ENCODE measurements at places on chromosomes 6 and 20. TPM values are rescaled to one million over a fixed set of nuclear protein-coding genes. Genes with fewer than 3 reads are reported as not detected.

DNA sequence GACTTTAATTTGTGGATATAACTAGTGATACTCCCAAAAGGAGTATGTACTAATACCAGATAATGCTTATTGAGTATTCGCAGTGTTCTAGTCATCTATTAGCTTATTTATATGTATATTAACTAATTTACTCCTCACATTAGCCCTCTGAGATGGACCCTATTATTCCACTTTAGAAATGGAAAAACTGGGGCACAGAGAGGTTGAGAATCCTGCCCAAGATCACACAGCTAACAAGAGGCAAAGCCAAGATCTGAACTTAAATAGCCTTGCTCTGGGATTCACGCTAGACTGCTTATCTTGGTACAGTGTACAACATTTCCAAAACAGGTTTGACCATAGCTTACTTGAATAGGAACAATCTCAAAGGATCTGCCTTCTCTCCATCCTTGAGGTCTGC, 8.5 kb upstream of the SPO11 start:
- no peak for DNase-seq

DNA sequence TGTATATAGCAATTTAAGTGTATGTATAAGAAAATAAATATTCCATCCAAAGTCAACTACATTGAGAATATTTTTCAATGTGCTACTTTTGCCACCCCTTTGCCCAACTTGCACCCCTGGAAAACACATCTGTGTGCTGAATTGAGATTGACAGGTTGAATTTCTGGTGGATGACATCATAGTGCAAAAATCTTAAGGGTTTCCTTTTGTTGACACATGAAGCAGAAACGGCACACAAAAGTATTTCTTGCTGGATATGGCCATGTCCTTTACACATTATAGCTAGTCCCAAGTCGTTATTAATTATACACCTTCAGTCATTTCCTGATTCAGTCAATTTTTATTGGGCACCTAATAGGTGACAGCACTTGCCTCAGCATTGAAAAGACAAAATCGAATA, 188.7 kb upstream of the FBXL4 start:
- DNase-seq = no peak

DNA sequence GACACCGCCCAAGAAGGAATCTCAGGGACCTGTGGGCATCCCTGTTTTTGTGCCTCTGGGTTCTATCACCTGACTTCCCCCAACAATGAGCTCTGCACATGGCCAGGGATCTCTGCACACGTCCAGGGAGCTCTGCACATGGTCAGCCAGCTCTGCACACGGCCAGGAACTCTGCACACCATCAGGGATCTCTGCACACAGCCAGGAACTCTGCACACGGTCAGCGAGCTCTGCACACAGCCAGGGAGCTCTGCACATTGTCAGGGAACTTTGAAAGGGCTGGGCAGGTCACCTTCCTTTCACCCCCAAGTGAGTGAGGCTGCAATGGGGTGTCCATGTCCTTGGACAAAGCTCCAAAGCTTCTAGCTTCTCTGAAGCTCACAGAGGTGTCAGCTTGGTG, 5.2 kb upstream of the SLCO4A1 start:
- DNase-seq = no peak

GRCh38 chr6:45795678-45796077, 220.0 kb downstream of the CLIC5 start:
- no peak for DNase-seq

- no peak for DNase-seq
Measured at GRCh38 chr6:36758516-36759147, 61.0 kb downstream of the RAB44 start.

DNA sequence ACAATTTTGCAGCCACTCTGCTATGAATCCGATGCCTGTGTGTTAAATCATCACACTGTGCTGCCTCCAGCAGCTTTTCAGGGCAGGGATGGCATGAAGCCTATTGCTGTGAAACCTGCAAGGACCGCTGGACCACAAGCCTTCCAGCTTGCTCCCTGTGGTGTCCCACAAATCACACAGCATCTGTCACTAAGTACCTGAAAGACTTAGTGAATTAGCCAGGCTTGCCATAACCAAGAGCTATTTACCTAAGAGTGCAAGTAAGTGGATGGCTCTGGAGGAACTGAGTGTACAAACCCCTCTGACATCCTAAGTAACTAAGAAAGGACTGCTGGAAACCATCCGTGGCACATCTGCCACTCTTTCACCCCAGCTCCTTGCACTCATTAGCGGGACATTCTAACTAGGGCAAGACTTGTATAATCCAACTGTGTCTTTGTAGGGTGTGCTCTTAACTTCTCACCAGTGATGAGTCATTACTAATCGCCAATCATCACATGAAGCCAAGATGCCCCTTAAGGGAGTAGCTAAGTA, 34.7 kb downstream of the FOXQ1 start:
- no peak for DNase-seq

DNA sequence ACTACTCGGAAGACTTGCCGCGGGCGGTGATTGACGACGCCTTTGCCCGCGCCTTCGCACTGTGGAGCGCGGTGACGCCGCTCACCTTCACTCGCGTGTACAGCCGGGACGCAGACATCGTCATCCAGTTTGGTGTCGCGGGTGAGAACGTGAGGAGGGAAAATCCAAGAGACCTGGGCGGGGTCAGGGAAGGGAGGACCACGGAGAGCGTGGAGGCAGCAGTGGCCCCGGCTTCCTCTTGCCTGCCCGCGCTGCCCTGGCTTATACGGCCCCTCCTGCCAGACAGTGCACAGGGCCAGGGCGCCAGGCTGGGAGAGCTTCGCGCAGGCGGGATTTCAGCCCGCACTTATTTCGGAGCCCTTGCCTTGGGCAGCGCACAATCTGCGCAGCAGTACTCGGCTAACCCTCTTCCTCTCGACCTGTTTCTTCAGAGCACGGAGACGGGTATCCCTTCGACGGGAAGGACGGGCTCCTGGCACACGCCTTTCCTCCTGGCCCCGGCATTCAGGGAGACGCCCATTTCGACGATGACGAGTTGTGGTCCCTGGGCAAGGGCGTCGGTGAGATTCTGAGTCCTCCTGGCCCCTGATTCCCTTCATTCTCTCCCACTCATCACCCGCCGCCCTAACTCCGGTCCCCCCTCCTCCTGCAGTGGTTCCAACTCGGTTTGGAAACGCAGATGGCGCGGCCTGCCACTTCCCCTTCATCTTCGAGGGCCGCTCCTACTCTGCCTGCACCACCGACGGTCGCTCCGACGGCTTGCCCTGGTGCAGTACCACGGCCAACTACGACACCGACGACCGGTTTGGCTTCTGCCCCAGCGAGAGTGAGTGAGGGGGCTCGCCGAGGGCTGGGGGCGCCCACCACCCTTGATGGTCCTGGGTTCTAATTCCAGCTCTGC, 2.0 kb downstream of the MMP9 start:
- no peak for DNase-seq

DNA sequence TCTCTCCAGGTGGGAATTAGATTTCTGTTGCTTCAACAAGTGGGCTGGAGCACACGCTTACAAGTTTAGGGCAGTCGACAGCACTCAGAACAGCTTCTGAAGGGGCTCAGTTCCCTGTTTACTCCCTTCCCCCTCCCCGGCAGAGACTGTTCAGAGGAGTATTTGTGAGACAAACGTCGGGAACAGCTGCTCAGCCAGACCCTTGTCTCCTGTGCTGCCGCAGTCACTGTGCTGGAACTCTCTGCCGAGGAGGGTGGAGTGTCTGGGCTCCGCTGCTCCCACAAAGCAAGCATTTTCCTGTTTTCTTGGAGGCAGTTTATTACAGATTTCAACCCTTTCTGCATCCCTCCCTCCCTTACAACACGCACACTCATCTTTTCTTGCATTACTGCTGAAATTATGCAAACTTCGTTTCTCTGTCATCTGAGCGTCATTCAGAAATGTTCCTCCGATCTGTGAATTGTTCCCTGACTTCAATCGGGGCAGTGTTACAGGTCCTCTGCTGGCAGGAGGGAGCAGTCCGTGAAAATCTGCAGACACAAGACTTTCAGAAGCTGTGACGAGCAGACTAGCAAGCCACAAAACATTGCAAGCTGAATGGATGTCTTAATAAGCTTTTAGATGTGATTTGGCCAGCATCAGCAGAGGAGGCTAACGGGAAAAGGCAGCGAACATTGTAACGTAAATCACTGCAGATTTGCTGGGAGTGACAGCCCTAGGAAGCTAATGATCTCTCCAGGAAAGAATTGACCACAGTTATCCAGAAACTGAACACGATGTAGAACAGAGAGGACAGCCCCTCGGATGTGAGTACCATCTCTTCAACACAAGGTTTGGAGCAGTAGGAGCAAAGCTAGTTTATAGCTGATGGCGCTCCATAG, 76.2 kb downstream of the LYRM2 start:
- DNase-seq = no peak

- no peak for DNase-seq
Measured at GRCh38 chr6:119738425-119738824, 388.9 kb upstream of the MAN1A1 start.

NR2E1 gene
- not detected for total RNA-seq

GRM1 gene
- total RNA-seq = 0.45 TPM

PXDC1 gene
- total RNA-seq = 48.3 TPM

FAM83B gene
- not detected for total RNA-seq

OTOR gene
- total RNA-seq = not detected

FAM162B gene
- total RNA-seq = 8.9 TPM

Data from sciatic nerve (tissue), 2 donors.